ENCODE measurements at places on chromosomes 7 and 10.

DNA sequence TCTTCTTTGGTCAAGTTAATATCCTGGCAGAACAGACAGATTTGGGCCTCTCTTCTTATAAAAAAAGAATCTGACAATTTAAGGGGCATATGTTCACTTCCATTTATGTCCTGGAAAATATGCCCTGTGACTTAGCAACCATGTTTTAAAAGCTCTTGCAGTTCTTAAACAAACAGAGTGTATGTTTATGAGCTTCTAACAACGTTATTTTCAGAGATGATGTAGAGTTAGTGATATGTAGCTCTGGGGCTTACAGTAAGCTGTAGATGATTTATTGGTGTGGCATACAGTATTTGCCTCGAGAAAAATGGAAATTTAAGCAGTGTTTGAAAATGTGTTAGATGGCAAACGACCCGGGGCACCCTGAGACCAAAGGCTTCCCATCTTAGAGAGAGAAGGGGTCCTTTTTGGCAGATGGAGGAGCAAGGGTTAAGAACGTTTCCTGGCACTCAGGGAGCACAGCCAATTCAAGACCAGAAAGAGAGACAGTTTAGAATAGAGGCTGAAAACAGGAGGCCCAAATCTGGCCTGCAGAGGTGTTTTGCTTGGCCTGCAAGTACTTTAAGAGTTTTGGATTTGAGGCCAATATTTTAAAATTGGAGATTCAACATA, 397.5 kb downstream of the KCNMA1 start:
- DNase-seq = no peak

DNA sequence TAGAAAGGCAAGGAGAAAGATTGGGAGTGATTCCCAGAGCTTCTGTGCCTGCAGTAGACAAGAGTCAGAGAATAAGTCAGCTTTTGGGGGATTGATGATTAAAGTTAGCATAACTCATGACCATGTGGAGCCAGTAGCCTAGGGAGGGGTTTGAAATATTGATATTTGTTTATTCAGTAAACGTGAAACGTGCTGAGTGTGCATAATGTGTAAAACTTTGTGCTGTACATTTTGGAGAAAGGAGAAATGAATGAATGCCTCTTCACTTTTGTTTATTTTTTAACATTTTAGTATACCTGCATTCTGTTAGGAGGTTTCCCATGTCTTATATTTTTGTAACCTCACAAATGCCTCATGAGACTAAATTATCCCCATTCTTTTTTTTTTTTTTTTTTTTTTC, 272.3 kb downstream of the SORCS3 start:
- no peak for DNase-seq

DNA sequence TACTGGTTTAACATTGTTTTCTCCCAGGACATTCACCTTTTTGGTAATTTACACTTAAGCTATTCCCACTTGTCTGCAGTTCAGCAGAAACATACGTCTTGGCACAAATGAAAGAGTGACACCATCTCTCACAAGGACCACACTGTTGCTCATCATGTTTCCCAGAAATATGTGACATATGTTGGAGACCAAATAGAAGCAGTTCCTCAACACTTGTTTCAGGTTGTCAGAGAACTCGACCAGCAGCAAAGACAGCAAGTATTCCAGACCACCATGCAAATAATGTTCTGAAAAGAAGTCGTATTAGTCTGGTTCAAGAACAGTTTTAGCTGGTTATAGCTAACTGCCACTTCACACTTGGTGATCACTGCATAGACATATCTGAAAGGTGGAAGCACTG, 81.3 kb upstream of the KLF6 start:
- no peak for DNase-seq

DNA sequence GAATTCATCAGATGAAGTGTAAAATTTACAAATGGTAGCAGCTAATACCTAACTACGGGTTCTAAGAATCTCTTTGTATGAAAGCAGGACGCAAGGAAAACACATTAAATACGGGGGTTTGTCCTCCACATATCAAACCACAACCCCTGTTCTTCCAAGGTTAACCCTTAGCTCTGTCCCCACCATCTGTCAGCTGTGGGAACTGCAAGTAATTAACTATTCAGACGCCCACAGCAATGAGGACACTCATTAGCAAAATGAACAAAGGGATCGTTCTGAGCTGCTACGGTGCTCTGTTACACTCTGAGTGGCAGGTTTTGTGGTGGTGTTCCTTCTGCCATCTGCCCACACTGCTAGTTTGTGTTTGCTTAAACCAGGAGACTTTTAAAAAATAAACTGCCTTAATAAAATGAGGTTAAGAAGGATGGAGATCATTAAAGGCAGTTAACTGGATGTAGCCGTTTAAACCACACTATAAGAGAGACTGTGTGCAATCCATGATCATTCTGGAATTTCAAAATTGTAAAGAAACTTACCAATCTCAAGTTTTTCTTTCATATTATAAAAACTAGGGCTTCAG, 51.4 kb downstream of the C10orf67 start:
- DNase-seq = no peak

DNA sequence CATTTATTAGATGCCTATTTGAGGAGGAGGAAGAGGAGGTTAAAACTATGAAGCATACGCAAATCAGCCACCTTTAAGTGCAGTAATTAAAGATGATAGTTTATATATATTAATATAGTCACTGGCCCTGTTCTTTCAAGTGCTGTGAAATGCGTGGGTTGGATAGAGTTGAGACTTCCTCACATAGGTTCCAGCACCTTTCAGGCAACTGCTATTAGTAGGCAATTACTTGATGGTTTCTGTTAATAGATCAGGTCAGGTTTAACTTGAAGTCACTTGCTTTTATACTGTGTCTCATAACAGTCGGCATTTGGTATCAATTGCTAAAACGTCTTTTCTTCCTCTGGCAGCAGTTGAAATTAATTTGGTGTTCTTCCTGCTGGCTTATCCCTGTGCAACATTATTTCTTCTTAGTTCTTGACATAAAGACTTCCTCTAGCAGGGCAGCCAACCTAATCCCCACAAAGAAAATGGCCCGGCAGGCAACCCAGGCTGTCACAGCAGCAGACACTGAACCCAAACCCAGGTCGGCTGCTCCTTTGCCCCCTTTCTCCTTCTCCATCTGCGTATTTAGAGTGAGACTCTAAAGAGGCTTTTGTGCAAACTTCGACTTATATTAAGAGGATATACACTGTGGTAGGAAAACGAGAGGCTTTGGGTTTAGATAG, 35.3 kb upstream of the BET1 start:
- DNase-seq = no peak

- no peak for DNase-seq
Observed at GRCh38 chr10:19947656-19948055, 131.4 kb downstream of the PLXDC2 start.
